ENCODE measurements at places on chromosomes 1 and 21.

- DNase-seq: no peak
Observed at GRCh38 chr1:23865543-23865930, 2.6 kb downstream of the FUCA1 start.

GRCh38 chr1:10932088-10932487 lies 80.4 kb upstream of the TARDBP start:
- DNase-seq: no peak

- DNase-seq: no peak
Observed at GRCh38 chr1:174884566-174884965, 115.2 kb upstream of the CACYBP start.

GRCh38 chr1:181083842-181084605 lies 4.5 kb upstream of the IER5 start:
- no peak for DNase-seq

GRCh38 chr1:183845681-183846080 lies 40.8 kb downstream of the RGL1 start:
- DNase-seq: no peak

- DNase-seq: no peak
Observed at GRCh38 chr1:210428696-210429095, 100.0 kb downstream of the HHAT start.

DNA sequence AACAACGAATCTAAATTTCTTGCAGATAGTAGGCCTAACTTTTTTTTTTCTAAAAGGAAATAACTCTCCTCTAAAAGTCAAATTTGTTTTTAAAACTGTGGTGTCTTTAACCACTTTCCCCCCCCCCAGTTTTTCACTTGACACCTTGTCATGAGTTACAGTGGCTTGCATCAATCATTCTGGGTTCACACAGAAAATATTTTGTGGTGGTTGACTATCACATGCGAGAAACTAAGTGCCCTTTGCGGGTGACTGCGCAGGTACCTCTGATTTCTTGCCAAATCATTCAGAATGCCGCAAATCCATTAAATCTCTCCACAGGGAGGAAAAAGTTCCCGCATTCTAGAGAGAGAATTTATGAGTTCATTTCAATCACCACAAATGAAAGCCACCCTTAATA lies 23.8 kb upstream of the SAMSN1 start:
- no peak for DNase-seq

DNA sequence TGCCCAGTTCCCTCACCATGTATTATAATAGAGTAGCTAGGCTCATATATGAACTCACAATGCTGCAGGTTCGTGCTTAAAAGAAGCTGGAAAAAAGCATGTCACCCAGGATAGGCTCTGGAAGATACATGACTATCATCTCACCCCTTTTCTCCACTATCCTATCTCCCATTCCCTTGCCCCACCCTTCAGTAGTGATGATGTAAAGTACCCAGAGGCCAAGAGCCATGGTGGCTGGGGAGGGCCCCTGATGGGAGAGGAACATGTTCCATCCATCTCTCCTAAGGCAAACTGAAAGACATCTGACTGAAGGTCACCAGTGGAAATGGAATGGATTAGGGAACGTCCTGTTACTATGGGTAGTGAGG lies 20.3 kb upstream of the RBBP5 start:
- DNase-seq: no peak

DNA sequence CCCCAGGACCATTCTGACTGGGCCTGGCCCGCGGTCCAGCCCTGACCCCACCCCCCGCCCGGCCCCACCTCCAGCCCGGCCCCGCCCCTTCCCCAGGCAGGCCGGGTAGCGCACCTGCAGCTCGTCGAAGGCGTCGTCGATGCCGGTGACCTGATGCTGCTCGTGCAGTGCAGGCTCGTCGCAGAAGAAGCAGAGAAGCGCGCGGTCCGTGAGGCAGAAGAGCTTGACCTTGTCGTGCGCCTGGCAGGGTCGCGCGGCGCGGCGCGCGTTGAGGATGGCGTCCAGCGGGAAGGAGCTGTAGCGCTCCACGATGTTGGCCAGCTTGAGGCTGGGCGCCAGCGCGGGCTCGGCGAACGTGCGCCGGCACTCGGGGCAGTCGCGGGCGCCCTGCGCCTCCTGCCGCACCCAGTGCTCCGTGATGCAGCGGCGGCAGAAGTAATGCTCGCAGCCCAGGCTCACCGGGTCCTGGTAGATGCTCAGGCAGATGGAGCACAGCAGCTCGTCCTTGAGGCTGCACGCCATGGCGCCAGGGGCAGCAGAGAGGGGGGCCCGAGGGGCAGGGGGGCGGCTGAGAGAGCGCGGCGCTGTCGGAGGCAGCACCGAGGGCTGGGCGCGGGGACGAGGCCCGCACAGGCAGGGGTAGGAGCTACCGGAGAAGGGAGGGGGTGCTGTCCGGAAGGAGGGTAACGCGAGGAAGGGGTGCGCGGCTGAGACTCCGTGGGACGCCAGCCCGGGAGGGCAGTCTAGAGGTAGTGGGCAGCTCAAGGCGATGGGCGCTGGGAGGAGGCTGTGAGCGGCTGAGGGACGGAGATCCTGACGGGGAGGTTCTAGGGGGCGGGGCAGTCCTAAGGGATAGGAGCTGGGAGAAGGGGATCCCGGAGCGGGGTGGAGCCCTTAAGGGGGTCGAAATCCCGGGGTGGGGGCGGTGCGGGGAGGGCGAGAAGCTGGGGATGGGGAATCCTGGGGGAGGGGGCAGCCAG lies 642 bp downstream of the TRIM62 start:
- DNase-seq: no peak

DNA sequence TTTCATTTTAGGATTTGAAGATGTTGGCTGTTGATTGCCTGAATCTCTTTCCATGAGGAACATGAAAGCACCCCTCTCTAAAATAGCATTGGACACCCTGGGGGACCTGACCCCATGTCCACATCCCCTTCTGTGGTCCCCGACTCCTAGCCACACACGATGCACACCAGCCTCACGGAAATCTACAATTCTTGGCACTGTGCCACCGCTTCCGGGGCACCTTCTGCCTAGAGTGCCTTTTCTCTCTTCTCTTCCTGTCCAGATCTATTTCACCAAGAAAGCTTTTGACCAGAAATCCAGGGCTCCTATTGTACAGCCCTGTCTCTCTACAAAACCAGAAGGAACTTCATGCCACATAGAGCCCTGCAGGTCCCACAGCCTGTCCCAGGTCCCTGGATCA lies 50.3 kb downstream of the MYSM1 start:
- DNase-seq: no peak

All from GM04504 (cell line).